Hepatic stellate cell (primary cell): ENCODE measurements at places on chromosomes 7 and 10.

GRCh38 chr7:31382722-31383121, 42.2 kb upstream of the NEUROD6 start:
- no peak for DNase-seq

DNA sequence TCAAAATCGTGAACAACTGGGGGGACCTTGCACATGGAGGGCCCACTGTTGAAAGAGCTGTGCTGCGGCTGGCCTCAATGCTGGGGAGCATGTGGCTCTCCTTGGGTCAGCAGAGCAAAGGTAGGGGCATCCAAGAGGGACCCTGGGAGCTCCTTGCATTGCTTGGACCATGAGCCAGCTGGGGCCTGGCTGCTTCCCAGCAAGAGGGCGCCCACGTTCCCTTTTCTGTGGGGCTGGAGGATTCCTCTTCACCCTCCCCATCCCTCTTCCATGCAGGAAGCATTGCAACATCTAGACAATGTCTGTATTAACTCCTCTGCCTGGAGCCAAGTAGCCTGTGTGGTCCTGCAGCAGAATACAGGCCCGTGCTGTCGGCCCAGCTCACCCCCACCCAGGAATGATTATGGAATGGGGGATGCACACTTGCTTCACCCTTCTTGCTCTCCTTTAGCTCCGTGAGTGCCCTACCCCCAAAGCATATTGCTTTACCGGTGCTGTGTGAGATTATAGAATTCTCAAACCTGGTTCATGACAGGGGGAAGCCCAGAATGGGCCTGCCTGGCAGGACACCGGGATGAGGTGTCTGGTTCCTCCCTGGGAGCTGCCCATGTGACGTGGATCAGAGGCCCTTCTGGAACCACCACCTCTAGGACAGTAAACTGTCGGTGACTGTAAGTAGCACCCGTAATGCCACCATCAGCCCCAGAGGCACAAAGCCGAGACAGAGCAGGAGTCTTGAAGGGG, 61.9 kb downstream of the SYPL1 start:
- peak; percentile 60 for DNase-seq

DNA sequence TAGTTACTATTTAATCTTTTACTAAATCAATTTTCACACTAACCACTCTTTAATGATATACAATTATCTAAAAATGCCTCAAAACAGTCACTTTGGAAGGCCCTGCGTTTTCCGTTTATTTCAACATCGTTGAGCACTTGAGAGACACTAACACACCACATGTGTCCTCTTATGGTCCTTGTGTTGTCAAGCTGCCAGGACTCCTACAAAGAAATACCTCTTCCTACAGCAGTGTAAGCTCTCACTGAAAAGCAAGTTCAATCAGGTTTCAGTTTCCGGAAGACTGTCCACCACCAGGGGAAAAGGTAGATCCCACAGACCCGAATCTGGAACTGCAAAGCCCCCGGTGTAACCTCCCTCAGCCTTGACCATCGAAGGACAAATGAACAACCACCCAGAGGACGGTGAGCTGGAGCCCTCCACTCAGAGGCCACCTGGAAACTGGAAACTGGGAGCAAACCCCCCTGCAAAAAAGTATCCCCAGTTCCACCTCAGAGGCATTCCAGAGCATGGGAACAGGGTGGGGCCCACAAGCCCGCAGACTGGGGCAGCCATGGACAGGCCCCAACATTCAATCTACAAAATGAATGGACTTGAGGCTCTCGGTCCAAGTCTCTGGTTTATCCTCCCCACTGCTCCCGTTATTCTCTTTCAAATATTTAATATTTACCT, 37.6 kb downstream of the KCNH2 start:
- DNase-seq: no peak

GRCh38 chr7:98252425-98253054, 508 bp upstream of the TECPR1 start:
- DNase-seq: peak; percentile 41

DNA sequence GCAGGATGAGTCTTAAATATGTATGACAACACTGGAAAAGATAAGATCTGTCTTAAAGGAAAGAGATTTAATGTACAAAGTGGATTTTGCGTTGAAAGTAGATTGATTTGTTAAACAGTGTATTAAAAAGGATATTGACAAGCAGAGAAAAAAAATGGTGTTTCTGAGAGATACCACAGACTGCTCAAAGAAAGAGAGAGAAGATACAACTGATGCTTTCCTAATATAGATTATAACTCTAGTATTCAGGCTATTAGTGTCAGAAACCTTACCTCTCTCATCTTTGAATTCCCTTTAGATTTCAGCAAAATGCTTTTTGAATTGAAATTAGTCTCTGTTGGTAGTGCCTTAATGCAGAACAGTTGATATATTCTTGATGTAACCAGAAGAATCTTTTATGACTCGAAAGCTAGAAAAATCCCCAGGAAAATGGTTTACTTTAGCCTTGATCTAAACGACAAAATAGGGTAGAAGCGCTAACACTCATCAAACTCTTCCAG, 550.7 kb downstream of the INHBA start:
- no peak for DNase-seq

DNA sequence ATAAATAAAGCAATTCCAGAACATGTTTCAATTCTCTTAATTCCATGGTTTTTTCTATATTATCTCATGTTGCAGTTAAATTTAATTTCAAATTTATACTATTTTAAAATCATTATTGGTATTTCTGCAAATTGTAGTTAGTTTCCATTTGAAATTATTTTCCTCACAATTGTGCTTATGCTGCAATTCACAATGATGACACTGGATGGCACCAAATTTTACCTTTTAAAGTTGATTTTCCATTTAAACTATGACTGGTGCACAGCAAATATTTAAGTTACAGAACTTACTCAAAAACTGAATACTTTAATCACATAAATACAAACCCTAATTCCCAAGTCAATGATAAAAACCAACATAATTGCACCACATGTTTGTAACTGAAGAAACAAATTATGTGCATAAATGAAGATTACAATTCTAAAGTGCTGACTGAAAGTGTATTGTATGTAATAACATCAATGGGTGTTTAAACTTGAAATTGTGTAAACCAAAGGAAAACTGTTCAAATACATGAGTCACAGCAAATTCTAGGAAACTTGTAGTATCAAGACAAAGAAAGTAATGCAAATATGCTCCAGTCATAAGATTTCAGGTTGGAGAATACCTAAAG, 75.3 kb upstream of the AASS start:
- DNase-seq: no peak

- DNase-seq: no peak
These were observed 127.7 kb downstream of the ADARB2 start for GRCh38 chr10:1609648-1609970.

- DNase-seq: no peak
These were observed 24.8 kb upstream of the MNX1 start for GRCh38 chr7:157035302-157035701.

DNA sequence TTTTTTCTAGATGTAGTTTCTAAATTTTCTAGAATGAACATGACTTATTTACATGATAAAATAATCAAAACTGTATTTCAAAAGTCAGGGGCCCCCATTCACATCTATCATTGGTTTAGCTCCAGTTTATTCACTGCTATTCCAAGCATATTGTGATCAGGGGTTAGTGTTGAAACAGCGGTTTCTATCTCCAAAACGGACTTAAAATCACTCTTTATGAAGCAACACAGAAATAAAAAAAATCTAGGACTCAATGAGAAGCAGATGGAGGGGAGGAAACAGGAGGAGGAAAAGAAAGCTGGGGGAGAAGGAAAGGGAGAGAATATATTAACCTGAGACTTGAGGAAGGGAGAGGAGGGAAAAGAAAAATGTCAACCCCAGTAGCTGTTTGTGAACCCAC, 14.8 kb upstream of the CH25H start:
- no peak for DNase-seq

GRCh38 chr10:6778992-6779701, 199.1 kb upstream of the PRKCQ start:
- DNase-seq: no peak

GRCh38 chr10:91022390-91022789, 101.5 kb upstream of the ANKRD1 start:
- no peak for DNase-seq

- DNase-seq: no peak
These were observed 132.2 kb downstream of the MAD1L1 start for GRCh38 chr7:2100278-2101208.
